ENCODE measurements at places on chromosomes 12 and 14. TPM values are rescaled to one million over a fixed set of nuclear protein-coding genes. Genes with fewer than 3 reads are reported as not detected.

HECTD4 gene
- 22.2 TPM for total RNA-seq

TSPAN19 gene
- total RNA-seq = not detected

ENDOU gene
- not detected for total RNA-seq

SETD1B gene
- total RNA-seq = 13.7 TPM

TUBA1A gene
- total RNA-seq = 98.5 TPM

PPP2R5C gene
- 232 TPM for total RNA-seq

TRAF3 gene
- total RNA-seq = 66.4 TPM

SPX gene
- total RNA-seq = 0.16 TPM

ANGEL1 gene
- 15.8 TPM for total RNA-seq

GNG2 gene
- 133 TPM for total RNA-seq

CCDC177 gene
- not detected for total RNA-seq

TBC1D30 gene
- total RNA-seq = 0.37 TPM

ETFBKMT gene
- 1.4 TPM for total RNA-seq

ITGB7 gene
- total RNA-seq = 73.0 TPM

CCDC197 gene
- total RNA-seq = 0.34 TPM

CLEC4A gene
- total RNA-seq = not detected

PLA2G1B gene
- total RNA-seq = not detected

ANKRD33 gene
- total RNA-seq = not detected

NKX2-8 gene
- not detected for total RNA-seq

BEGAIN gene
- 3.1 TPM for total RNA-seq

HOXC12 gene
- not detected for total RNA-seq

SBNO1 gene
- 49.6 TPM for total RNA-seq

KCNC2 gene
- not detected for total RNA-seq

KRT83 gene
- not detected for total RNA-seq
